ENCODE measurements at places on chromosomes 7 and 10.

- peaks cover 4% of the 10 kb centered on the region for H3K4me1 ChIP-seq
- no peak for DNase-seq
- H3K27ac ChIP-seq = no peak overlapping the region
- H3K27me3 ChIP-seq = no peaks in the 10 kb centered on the region
- no peaks in the 10 kb centered on the region for H3K36me3 ChIP-seq
- no peak overlapping the region for H3K4me3 ChIP-seq
These were observed 126.9 kb downstream of the VIPR2 start for GRCh38 chr7:159017741-159018140.

DNA sequence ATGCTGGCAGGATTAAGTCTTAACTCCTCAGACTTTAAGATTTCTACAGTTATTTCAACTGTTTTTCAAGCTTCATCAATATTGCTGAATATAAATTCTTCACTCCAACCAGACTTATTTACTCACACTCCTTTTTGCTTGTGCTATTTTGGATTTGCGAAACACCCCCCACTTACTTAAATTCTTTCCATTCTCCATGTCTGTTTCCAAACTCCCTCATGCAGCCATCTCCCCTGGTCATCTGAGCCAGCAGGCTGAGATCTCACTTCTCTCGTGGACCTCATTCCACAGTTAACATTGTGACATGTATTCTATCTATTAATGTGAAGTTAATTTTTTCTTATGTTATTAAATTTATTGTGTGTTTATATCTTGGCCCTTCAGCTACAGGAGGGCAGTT, 188.9 kb upstream of the HDAC9 start:
- H3K4me3 ChIP-seq = no peak overlapping the region
- H3K4me1 ChIP-seq = no peaks in the 10 kb centered on the region

DNA sequence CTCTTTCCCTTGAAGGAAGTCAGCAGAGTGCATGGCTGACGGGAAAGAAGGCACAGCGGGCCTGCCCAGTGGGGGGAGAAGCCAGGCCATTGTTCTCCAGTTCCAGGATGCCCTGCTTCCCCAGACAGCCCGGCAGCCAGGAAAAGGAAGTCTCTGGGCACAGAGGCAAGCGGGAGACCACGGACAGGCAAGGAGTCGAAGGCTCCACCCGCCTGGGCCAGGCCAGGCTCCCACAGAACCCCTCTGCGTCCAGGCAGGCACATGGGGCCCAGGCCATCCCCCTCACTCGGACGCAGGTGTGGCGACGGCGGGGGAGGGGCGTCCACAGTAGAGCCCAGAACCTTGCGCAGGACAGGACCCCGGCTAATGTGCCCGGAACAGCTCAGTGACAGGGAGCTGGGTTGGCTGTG, 8.7 kb downstream of the GPR146 start:
- H3K27ac ChIP-seq = no peak overlapping the region
- H3K27me3 ChIP-seq = no peaks in the 10 kb centered on the region
- DNase-seq = no peak
- H3K4me1 ChIP-seq = peaks cover 10% of the 10 kb centered on the region

GRCh38 chr7:144671429-144671828, 164.4 kb downstream of the TPK1 start:
- no peaks in the 10 kb centered on the region for H3K27me3 ChIP-seq
- no peaks in the 10 kb centered on the region for H3K4me1 ChIP-seq
- no peak for DNase-seq
- no peaks in the 10 kb centered on the region for H3K36me3 ChIP-seq
- H3K4me3 ChIP-seq = no peak overlapping the region

GRCh38 chr10:87862679-87863052, 667 bp downstream of the KLLN start:
- no peaks in the 10 kb centered on the region for H3K4me1 ChIP-seq
- no peaks in the 10 kb centered on the region for H3K36me3 ChIP-seq
- H3K27ac ChIP-seq = no peak overlapping the region
- DNase-seq = no peak
- H3K4me3 ChIP-seq = peak overlapping the region; percentile 63
- H3K27me3 ChIP-seq = no peaks in the 10 kb centered on the region

DNA sequence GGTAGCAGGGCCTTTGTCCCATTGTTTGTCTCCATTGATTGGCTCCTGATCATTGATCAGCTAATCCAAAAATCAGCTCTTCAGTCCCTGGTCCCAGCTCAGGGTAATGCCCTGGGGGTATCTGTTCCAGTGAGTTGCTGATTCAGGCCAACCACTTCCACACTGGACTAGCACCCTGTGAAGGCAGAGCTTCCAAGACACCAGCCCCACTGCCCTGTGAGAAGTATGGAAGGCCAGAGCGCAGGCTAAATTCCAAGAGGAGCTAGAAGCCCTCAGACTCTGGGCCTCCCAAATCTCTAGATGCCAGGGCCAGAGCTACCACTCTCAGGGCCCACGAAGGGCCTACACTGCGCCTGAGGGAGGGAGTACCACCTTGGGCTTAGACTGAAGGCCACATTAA, 10.4 kb downstream of the TMEM72 start:
- no peak overlapping the region for H3K27ac ChIP-seq
- H3K27me3 ChIP-seq = no peaks in the 10 kb centered on the region
- H3K4me3 ChIP-seq = no peak overlapping the region
- no peaks in the 10 kb centered on the region for H3K36me3 ChIP-seq
- no peak for DNase-seq

DNA sequence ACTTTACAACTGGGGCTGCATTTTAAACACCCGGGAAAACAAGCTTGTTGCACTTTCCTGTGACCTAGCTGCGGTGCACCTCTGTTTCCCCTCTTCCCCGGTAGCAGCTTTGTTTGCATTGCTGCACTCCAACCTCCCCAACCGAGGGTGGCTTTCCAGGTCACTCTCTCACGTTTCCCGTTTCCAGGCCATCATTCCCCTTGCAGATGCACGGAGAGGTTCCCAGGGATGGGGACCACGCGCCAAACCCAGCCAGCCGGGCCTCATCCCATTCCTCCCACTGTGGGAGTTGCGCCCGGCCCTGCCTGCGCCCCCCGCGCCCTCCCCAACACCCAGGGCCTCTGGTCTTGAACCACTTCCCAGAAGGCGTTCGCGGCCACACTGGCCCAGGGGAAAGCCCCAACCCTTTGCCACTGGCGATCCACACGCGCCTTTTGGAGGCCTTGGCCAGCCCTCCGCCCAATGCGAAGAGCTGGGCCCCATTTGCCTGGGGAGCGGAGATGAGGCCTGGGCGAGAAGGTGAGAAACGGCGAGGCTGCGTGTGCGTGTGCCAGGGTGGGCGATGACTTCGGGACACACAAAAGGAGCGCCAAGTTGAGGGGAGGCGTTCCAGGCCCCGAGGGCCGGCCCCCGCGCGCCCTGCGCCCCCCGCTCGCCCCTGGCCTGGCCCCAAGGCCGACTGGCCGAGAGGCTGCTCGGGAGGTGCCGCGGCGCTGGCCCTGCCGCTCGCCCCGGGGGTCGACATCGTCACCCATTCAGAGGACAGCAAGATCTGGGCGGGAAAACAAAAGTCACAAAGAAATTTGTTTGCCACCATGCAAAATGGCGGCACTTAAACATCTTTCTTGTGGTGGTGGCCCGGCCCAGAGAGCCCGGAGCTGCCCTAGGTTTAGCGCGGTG, 15.9 kb downstream of the SKIDA1 start:
- peak overlapping the region; percentile 36 for H3K4me3 ChIP-seq
- H3K27me3 ChIP-seq = peaks cover 4% of the 10 kb centered on the region
- peaks cover 9% of the 10 kb centered on the region for H3K4me1 ChIP-seq
- no peak for DNase-seq

GRCh38 chr10:86041116-86041515, 325.5 kb downstream of the GRID1 start:
- no peaks in the 10 kb centered on the region for H3K4me1 ChIP-seq
- DNase-seq = no peak
- no peaks in the 10 kb centered on the region for H3K27me3 ChIP-seq
- H3K27ac ChIP-seq = no peak overlapping the region

DNA sequence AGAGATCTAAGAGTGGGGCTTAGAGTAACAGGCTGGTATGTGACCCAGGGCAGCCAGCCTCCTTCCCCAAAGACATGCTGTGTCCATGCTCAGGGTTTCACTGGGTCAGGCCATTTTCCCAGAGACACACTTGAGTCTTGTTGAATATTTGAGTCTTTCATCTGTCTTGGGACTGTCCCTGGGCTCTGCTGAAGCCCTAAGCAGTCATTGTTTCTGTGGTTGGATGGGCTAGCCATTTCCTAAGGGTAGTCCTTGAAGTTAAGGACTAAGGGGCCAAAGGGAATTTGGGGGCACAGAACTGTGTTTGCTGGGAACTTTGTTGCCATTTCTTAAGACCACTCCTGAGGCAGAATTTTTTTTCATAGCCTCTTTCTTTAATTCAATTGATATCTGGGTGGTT, 98.4 kb upstream of the SAMD8 start:
- no peaks in the 10 kb centered on the region for H3K27me3 ChIP-seq
- no peak overlapping the region for H3K4me3 ChIP-seq
- no peak for DNase-seq
- H3K36me3 ChIP-seq = no peaks in the 10 kb centered on the region

DNA sequence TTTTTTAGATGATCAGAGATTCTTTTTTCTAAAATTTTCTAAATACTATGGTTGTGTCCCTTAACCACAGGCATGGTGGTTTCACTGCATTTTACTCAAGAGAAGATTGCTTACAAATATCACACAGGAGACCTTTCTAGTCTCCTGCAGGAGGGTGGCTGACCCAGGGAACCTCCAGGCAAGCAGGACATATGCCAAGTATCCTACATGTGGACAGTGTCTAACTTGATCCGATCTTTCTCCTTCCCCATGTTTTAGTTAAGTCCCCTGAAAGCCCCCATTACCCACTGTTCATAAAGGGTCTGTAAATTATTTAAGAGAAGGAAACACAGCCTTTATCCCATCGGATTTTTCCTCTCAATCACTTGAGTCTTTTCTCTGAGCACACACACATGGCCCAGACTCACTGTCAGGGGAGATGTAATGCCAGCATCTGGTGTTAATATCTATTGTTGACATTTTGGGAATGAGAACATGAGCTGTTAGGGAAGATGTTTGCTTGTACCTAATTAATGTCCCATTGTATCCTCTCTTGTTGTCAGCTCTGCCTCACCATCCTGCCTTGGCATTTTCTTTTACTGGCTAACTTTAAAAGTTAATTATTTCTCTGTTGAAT, 755.2 kb downstream of the AUTS2 start:
- no peaks in the 10 kb centered on the region for H3K36me3 ChIP-seq
- H3K27ac ChIP-seq = no peak overlapping the region
- H3K27me3 ChIP-seq = no peaks in the 10 kb centered on the region
- DNase-seq = no peak

GRCh38 chr7:38681882-38682281, 50.7 kb upstream of the AMPH start:
- DNase-seq = no peak
- H3K4me1 ChIP-seq = 0 out of 2 replicates have a peak, but pooled peaks cover 2% of the 10 kb centered on the region
- H3K36me3 ChIP-seq = no peaks in the 10 kb centered on the region
- no peak overlapping the region for H3K4me3 ChIP-seq
- no peak overlapping the region for H3K27ac ChIP-seq
- H3K27me3 ChIP-seq = no peaks in the 10 kb centered on the region

GRCh38 chr10:73892310-73893030, 18.1 kb upstream of the CAMK2G start:
- no peak overlapping the region for H3K4me3 ChIP-seq
- no peak for DNase-seq
- no peak overlapping the region for H3K27ac ChIP-seq
- H3K4me1 ChIP-seq = no peaks in the 10 kb centered on the region
- H3K36me3 ChIP-seq = no peaks in the 10 kb centered on the region
- H3K27me3 ChIP-seq = no peaks in the 10 kb centered on the region

GRCh38 chr7:133355325-133355708, 102.4 kb downstream of the EXOC4 start:
- no peak for DNase-seq
- no peak overlapping the region for H3K27ac ChIP-seq
- no peaks in the 10 kb centered on the region for H3K4me1 ChIP-seq
- H3K36me3 ChIP-seq = no peaks in the 10 kb centered on the region

GRCh38 chr7:116730097-116731022, 58.4 kb downstream of the MET start:
- no peak for DNase-seq
- 0 out of 2 replicates have a peak, but pooled peaks cover 3% of the 10 kb centered on the region for H3K4me1 ChIP-seq
- H3K27me3 ChIP-seq = no peaks in the 10 kb centered on the region
- H3K4me3 ChIP-seq = no peak overlapping the region
- no peak overlapping the region for H3K27ac ChIP-seq
- no peaks in the 10 kb centered on the region for H3K36me3 ChIP-seq

DNA sequence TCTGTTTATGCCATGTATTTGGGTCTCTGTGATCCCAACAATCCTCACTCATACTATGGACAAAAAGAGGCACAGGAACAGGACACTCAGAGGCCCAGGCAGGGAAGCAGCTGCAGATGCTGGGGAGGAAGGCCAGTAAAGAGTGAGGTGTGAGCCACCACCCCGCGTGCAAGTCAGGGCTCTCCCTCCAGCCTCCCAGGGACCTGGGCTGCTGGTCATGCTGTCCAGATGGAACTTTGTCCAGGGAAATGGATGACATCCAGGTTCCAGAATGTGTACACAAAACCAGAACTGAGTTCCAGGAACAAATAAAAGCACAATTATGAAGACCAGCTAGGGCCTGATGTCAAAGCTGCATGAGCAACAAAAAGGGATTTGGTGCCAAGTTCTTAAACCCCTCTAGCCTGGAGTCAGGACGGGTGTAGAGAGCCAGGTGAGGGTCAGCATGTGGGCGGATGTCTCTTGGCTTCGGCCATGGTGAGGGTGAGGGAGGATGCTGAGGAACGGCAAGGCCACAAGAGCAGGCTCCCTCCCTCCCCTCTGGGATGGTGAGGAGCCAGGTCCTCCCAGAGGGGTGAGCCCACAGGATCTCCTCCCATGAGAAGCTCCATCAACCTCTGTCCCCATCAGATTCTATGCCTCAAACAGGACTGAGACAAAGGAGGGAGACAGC, 739.7 kb downstream of the PARD3 start:
- no peaks in the 10 kb centered on the region for H3K4me1 ChIP-seq
- no peak overlapping the region for H3K4me3 ChIP-seq
- DNase-seq = no peak
- no peaks in the 10 kb centered on the region for H3K36me3 ChIP-seq
- H3K27ac ChIP-seq = no peak overlapping the region

DNA sequence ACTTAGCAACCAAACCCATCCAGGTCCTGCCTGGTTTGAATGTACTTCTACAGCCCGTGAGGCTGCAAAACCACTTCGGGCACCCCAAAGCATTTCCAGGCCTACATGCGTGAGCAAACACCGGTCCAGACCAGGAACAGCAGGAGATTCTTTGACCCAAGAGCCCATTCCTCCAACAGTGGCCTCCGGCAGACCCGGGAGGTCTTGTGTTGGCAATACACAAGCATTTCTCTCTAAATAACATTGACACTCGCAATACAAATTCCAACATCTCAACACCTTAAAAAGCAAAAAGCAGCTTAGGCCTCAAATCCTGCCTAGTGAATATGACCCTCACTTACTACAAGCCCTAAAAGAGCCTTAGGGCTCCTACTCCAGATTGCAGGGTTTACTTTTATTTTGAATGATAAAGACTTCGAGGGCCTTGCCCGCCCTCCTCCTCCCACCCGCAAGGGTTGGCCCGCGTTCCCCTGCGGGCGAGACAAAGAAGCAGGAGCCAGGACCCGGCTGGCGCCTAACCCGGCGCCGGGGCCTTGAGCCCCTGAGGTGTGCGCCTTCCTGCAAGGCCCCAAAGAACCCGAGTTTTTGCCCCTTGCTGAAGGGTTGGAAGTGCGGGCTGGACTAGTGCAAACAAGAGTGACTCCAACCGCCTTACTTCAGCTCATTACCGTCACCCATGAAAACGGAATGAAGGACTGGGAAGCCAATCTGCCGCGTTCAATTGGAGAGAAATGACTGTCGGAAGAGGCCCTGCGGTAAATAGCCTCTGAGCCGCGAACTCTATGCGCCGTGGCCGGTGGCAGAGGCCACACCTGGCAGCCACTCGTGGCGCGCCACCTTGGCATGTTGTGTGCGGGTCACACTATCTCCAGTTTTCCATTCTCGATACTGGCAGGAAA, 3.4 kb upstream of the DLX6 start:
- H3K36me3 ChIP-seq = no peaks in the 10 kb centered on the region
- DNase-seq = no peak
- no peak overlapping the region for H3K27ac ChIP-seq
- peaks cover 70% of the 10 kb centered on the region for H3K27me3 ChIP-seq
- H3K4me1 ChIP-seq = peaks cover 5% of the 10 kb centered on the region
